Fibroblast of skin of scalp (primary cell): ENCODE measurements at places on chromosomes 11 and 22.

- DNase-seq, result no peak
Measured at GRCh38 chr11:12270215-12270797, 107.1 kb upstream of the PARVA start.

DNA sequence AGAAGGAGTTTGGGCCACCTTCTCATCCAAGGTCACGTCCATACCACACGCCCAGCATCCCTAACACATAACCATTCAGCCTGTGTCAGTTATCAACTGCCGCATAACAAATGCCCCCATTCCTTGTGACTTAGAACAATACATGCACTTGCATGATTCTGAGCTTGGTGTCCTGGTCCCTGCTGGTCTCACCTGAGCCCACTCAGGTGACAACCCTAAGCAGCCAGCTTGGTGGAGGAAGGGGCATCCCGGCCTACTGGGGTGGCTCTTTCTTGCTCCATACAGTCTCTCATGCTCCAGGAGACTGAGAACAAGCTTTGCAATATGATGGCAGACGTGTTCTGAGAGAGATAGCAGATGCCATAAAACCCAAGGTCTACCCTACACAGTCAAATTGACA lies 1276.9 kb downstream of the TBC1D22A start:
- DNase-seq, result no peak

GRCh38 chr11:15347969-15348734 lies 233.4 kb downstream of the INSC start:
- DNase-seq, result no peak

DNA sequence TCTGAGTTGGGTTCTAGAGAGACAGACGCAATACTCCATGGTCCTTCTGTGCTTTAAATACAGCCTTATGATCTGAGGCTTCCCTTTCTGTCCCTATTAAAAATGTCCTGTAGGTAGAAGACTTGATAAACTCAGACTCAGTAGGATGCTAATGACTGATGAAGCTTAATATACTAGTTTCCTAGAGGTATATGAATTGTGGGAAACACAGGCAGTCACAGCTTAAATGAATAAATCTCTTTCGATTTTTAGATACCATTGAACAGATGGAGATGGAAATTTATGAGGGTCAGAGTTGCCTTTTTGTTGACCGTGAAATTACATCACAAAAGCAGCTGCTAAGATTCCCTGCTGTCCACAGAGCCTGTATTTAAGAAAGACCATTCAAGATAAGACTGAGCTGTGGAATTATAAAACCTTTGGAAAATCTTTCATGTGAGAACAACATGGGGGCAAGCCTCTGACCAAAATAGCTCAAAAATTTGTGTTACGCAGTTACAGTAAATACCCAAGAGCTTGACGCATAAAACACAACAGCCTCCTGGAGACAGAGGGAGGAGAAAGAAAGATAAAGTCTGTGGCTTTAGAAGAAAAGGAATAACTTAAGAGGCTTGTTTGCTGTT lies 172.3 kb downstream of the AASDHPPT start:
- peak; percentile 11 for DNase-seq

- DNase-seq, result no peak
Measured at GRCh38 chr22:48478529-48479265, 1349.0 kb downstream of the BRD1 start.
